Stimulated activated CD4-positive, alpha-beta T cell treated with anti-CD3 and anti-CD28 coated beads, Interleukin-1b, Interleukin-23, amount 100 ng/mL, for 4 hours (primary cell): ENCODE measurements at places on chromosomes 7 and 10.

DNA sequence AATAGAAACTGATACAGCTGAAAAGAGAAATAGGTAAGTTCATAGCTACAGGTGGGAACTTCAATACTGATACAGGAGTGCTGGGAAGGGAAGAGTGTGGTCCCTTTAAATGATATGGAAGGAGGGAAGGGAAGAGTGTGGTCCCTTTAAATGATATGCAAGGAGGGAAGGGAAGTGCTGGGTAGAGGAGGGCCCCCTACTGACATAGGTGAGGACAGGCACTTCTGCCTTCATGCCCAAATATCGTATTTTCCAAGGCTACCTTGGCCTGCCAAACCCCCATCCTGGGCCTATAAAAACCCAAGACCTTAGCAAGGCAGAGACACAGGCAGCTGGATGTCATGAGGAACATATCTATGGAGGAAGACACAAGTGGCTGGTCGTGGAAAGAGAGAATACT, 92.3 kb downstream of the MAGI2 start:
- no peak for DNase-seq

- no peak for DNase-seq
These were observed 15.2 kb upstream of the FAS start for GRCh38 chr10:88975377-88975720.

- DNase-seq: no peak
These were observed 33.7 kb upstream of the TMEM26 start for GRCh38 chr10:61486738-61487396.

- no peak for DNase-seq
These were observed 121.5 kb downstream of the TNS3 start for GRCh38 chr7:47460251-47460989.

GRCh38 chr7:44264221-44264931, 61.0 kb downstream of the CAMK2B start:
- DNase-seq: no peak

GRCh38 chr7:28314841-28315240, 97.5 kb upstream of the CREB5 start:
- no peak for DNase-seq

- no peak for DNase-seq
These were observed 5.3 kb downstream of the ARPC1A start for GRCh38 chr7:99331002-99331401.

DNA sequence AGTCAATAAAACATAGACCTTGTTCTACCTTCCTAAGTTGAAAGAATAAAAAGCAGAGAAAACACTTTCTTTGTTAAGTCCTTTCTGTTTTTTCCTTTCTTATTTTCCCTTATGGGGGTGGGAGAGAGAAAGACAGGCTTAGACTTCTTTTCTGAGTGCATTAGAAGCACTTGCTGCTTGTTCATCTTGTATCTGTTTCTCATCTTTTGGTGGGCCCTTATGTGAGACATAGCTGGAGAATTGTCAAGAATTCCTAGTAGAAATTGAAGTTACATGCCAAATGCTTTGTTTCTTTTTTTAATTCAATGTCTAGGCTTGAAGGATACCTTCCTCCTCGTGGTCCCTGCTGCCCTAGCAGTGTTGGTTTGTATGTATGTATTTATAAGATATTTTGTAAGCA, 6.7 kb downstream of the EIF4EBP2 start:
- no peak for DNase-seq

GRCh38 chr7:117129521-117129955, 176.2 kb downstream of the ST7 start:
- DNase-seq: no peak

DNA sequence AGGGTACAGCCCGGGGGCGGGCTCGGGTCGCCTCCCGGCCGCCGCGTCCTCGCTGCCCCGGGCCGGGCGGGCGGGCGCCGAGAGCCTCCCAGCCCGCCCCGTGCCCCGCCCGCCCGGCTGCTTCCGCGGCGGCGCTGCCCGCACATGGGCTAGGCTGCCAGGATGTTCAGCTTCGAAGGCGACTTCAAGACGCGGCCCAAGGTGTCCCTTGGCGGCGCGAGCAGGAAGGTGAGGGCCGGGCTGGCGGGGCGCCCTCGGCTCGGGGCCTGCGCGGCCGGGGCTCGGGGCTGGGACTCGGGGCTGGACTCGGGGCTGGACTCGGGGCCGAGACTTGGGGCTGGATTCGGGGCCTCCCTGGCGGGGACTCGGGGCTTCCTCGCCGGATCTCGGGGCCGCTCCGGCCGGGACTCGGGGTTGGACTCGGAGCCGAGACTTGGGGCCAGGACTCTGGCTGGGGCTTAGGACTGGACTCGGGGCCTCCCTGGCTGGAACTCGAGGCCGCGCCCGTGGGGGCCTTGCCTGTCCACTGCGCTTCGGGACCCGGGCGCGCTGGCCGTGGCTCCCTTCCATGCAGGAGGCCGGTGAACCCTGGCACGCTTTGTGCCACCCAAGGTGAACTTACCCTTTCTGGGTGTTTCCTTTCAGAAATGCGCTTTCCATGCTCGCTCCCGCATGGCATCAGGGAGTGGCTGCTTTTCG, 534 bp downstream of the UBE3C start:
- peak; percentile 37 for DNase-seq

DNA sequence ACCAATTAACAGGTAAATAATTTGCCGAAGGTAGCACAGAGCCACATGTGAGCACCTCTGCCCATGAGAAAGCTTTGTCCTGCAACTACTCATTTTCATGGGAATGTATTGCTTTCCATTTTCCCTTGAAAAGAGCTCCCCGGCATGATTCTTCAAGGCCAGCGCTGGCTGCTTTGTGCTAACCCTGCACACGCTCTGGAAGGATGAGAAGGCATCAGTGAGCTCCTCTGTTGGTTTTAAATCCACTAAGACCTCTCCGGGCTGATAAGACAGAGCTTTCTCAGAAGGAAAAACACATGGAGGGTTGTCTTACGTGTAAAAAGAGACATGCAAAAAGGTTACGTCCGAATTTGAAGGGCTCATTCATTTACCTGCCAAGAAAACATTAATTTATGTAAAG, 553.9 kb upstream of the MKI67 start:
- no peak for DNase-seq

DNA sequence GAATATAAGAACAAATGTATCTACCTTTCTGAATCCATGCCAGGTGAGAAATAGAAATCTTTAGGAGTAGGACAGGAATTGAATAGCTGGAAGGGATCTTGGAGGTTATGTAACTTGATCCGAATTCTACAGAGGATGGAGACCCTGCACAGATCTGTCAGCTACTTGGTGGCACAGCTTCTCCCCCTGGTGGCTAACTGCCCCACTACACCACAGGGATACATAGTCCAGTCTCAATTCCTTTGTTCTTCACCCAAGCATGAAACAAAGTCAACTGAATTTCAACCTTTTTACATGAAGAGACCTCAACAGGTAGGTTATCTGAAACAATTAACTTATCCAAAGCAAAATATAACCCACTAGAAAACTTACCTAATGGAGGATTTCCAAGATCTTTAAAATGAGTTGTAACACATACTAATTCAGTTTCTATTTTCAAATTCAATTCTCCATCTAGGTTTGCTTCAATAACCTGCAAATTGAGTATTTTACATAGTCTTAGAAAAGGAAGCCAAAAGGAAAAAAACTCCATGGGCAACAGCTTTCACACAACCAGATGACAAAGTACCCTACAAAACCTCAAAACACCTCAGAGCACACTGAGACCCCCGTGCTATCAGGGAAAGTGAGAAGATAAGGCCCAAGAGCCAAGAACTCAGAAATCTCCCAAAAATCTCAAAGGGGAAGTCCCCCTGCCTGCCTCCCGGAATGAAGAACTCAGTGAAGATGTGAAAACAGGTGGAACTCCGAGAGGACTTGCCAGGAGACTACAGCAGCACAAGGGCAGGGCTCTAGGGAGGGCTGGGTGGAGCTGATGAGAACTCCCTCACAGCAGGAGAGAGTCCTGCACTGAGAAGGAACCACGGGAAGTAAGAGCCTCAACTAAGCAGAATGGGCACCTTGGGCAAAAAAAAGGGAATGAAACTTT, 10.3 kb downstream of the HUS1 start:
- peak; percentile 49 for DNase-seq

GRCh38 chr7:42137941-42138340, 99.1 kb downstream of the GLI3 start:
- DNase-seq: no peak

GRCh38 chr10:124705817-124706461, 38.2 kb downstream of the FAM53B start:
- no peak for DNase-seq

DNA sequence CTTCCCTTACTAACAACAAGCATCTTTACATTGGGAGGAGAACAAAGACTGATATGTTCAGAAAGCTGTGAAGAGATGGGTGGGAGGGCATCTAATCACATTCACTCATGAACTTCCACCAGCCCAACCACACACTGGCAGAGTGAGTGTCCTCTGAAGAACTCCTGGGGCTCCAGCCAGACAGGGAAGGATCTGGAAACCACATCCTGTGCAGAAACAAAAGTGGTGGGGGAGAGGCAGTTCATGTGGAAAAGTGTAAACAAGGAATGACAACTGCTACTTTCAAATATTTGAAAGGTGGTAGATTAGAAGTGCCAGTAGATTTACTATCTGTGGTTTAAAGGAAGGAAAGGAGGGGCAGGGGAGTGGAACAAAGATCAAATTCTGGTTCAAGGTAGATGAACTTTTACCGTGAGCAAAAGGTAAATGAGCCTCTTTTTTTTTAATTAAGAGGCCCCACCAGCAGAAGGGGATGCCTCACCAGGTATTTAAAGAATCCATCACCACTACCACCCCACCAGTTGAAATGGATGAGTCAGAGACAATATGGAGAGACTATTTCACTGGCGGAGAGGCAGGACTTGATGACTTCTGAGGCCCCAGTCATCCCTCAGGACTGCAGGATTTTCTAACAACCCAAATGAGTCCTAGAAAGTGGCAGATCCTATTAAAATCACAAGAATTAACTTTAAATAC, 34.5 kb downstream of the GOT1 start:
- DNase-seq: no peak

- DNase-seq: no peak
These were observed 513.6 kb downstream of the SORCS3 start for GRCh38 chr10:105154736-105155135.

GRCh38 chr7:33137103-33137502, 7.7 kb downstream of the BBS9 start:
- DNase-seq: no peak

DNA sequence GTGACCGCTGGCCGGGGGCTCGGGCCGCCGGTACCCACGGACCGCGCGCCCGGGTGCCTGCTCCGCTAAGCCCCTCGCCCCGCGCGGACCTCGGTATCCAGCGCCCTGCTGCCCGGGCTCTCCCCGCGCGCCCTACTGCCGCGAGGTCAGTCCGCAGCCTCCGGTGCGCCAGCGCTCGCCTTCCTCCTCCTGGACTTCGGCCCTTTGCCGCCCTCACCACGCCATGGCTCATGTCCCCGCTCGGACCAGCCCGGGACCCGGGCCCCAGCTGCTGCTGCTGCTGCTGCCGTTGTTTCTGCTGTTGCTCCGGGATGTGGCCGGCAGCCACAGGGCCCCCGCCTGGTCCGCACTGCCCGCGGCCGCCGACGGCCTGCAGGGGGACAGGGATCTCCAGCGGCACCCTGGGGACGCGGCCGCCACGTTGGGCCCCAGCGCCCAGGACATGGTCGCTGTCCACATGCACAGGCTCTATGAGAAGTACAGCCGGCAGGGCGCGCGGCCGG, 483 bp downstream of the GDF10 start:
- no peak for DNase-seq

DNA sequence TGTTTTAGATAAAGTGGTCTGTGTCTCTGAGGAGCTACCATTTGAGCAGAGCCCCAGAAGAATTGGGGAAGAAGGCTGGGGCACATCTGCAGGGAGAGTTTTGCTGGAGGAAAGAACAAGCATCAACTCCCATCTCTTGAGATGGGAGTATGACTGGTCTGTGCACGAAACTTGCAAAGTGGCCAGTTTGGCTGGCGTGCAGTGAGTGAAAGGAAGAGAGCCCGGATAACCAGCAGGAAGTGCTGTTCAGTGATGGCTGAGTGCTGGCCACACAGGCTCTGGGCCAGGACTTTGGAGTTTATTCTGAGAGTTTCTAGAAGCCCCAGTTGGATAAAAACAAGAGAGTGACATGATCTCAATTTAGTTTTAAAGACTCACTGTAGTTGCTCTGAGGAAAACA, 34.4 kb upstream of the SVIL start:
- no peak for DNase-seq

DNA sequence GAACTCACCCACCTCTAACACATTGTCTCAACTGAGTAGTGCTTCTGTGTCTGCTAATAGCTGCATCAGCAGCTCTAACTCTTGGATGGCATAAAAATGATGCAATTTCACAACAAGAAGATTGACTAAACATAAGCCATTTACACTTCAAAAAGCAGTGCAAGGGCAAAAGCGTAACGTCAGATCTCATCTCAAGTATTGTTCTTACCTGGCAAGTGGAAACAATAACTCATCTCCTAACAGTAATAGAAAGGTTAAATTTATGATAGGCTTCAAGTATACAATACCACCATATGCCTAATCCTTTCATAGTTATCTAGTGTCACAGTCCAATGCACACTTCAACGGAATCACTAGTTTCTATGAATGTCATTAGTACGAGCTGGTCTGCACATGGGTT, 14.8 kb downstream of the TPK1 start:
- no peak for DNase-seq

- DNase-seq: no peak
These were observed 181.3 kb upstream of the FEZF1 start for GRCh38 chr7:122485856-122486255.

GRCh38 chr10:103612462-103613365, 119.2 kb downstream of the NEURL1 start:
- DNase-seq: no peak

- DNase-seq: no peak
These were observed 61.5 kb downstream of the LANCL2 start for GRCh38 chr7:55426676-55427075.

- no peak for DNase-seq
These were observed 96.9 kb downstream of the NSUN6 start for GRCh38 chr10:18554479-18554878.

GRCh38 chr7:113247198-113247597, 128.8 kb upstream of the SMIM30 start:
- no peak for DNase-seq

DNA sequence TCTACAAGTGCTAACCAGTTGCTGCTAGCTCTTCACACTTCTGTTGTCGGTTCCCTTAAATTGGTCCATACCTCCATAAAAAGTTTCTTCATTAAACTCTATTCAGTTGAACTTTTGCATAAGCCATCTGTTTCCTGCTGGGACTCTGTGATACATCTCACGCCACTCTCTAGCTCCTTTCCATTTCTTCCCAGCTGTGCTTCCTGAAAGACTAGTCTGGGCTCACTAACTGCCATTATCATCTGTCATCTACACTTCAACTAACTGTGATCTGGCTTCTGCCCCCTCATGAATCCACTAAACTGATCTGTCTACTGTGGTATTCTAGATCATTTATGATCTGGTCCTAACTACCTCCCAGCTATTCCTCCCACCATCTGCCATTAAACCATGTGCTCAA, 78.3 kb downstream of the ELAPOR2 start:
- no peak for DNase-seq

DNA sequence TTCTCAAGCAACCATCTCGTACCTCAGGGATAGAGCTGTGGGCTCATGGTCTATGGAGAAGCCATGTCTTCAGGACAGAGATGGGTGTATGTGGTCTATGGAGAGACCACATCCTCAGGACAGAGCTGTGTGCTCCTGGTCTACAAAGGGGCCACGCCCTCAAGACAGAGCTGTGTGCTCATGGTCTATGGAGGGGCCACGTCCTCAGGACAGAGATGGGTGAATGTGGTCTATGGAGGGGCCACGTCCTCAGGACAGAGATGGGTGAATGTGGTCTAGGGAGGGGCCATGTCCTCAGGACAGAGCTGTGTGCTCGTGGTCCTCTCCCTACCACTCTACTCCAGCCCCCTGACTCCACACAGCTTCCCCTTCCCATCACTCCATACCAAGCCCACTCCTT, 117.8 kb downstream of the WDR37 start:
- DNase-seq: no peak

- no peak for DNase-seq
These were observed 15.6 kb upstream of the SEPTIN7 start for GRCh38 chr7:35785250-35785649.
